ENCODE measurements at places on chromosomes 13 and 19. TPM values are rescaled to one million over a fixed set of nuclear protein-coding genes. Genes with fewer than 3 reads are reported as not detected.

CEACAM3 gene
- not detected for total RNA-seq

DZIP1 gene
- 14.1 TPM for total RNA-seq

CEACAM7 gene
- total RNA-seq, result not detected

ZNF440 gene
- total RNA-seq, result not detected

WDR87 gene
- total RNA-seq, result not detected

PEAK3 gene
- total RNA-seq, result not detected

ICAM5 gene
- 0.82 TPM for total RNA-seq

ARHGAP45 gene
- total RNA-seq, result 4.0 TPM

TJP3 gene
- total RNA-seq, result 0.67 TPM

IL4I1 gene
- 0.88 TPM for total RNA-seq

PVR gene
- 123 TPM for total RNA-seq

WDR88 gene
- total RNA-seq, result not detected

CYP2A6 gene
- total RNA-seq, result not detected

PSPN gene
- total RNA-seq, result 0.69 TPM

ZNF154 gene
- not detected for total RNA-seq

All from A549 treated with ZK216348 at 1 μM for 4 hours (cell line).